ENCODE measurements at places on chromosomes 13 and 19.
A peak's percentile ranks its signal among the peaks of the same experiment; 100 is the strongest.

DNA sequence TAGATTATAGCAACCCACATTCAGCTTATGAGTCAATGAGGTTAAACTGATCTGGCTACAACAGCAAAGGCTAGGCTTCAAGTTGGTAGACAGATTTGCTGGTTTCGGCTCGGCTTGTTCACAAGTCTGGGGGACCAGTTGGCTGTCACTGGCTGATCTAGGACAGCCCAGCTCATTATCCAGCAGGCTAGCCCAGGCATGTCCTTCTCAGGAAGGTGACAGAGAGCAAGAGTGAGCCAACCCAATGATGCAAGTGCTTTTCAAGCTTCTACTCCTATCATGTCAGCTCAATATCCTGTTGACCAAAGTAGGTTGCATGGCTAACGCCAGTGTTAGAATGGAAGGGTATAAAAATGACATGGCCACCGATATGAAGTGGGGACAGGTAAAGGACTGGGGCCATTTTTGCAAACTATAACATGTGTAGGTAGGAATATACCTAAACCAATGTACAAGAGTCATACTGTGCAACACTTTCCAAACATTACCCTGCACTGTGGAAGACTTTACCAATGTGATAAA is 220.9 kb upstream of the SOX21 start:
- no peak for DNase-seq

- no peak for DNase-seq
Measured at GRCh38 chr19:50972795-50973376, 3.5 kb upstream of the KLK6 start.

- DNase-seq: no peak
Measured at GRCh38 chr13:98978280-98978679, 416 bp upstream of the DOCK9 start.

DNA sequence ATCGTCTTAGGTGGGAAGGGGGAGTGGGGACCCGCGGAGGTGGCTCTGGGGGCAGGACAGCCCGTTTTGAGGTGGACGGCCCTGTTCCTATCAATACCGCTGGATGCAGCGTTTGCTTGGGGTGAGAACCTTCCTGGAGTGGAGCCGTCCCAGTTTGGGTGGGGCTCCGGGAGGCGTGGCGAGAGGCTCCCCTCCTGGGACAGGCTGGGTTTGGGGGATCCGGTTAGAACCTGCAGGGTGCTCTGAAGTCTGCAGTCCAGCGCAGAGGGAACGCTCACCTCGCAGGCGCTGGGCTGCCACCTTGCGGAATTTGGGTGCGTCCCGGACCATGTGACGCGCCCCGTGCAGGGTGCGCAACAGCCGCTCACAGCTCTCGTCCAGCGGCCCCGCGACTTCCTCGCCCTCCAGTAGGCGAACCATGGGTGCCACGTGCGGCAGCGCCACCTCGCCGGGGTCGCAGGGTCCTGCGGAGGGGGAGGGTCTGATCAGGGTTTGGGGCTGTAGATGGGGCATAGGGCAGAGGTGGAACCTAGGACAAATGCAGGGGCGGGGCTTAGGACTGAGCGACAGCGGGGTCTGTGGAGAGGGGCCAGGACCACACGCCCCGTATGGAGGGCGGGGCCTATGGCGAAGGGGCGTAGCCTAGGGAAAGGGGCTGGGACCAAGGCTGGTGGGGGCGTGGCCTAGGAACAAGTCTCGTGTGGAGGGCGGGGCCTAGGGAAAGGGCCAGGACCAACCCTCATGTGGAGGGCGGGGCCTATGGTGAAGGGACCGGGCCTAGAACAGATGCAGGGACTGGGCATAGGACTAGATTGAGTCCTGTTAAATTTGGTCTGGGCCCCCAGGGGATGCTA is 13.8 kb downstream of the SH2D3A start:
- DNase-seq: peak; percentile 80

GRCh38 chr13:27168906-27169657 is 2.5 kb downstream of the USP12 start:
- no peak for DNase-seq

DNA sequence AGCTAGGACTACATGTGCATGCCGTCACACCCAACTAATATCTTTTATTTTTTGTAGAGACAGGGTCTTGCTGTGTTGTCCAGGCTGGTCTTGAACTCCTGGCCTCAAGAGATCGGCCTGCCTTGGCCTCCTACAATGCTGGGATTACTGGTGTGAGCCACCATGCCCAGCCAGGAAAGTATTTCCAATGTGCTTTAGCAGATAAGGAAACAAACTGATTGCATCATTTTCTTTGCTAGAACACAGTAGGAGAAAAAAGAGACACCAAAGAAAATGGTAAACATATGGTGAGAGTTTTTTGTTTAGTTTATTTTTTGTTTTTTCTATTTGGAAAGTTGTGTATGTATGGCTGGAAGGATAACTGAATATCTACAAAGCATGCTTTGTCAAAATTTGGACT is 46.9 kb upstream of the AKAP11 start:
- DNase-seq: no peak

DNA sequence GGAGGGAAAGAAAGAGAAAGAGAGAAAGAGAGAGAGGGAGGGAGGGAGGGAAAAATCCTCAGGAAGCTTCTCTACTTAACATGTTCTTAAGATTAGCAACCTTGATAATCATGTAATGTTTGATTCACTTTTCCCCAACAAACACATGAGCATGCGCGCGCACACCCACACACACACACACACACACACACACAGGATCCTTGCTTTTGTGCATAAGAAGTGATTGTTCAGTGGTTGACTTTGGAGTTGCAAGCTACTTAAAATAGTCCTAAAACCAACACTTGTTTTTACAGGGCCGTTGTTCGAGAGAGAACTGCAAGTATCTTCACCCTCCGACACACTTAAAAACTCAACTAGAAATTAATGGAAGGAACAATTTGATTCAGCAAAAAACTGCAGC is 100.0 kb upstream of the RAP2A start:
- no peak for DNase-seq

- DNase-seq: no peak
Measured at GRCh38 chr13:64248371-64249065, 2832.9 kb upstream of the PCDH20 start.

- no peak for DNase-seq
Measured at GRCh38 chr19:53875602-53876325, 6.2 kb upstream of the PRKCG start.

- no peak for DNase-seq
Measured at GRCh38 chr13:41188584-41188983, 5.8 kb downstream of the KBTBD7 start.

GRCh38 chr19:18423258-18424020 is 4.2 kb downstream of the SSBP4 start:
- DNase-seq: no peak

DNA sequence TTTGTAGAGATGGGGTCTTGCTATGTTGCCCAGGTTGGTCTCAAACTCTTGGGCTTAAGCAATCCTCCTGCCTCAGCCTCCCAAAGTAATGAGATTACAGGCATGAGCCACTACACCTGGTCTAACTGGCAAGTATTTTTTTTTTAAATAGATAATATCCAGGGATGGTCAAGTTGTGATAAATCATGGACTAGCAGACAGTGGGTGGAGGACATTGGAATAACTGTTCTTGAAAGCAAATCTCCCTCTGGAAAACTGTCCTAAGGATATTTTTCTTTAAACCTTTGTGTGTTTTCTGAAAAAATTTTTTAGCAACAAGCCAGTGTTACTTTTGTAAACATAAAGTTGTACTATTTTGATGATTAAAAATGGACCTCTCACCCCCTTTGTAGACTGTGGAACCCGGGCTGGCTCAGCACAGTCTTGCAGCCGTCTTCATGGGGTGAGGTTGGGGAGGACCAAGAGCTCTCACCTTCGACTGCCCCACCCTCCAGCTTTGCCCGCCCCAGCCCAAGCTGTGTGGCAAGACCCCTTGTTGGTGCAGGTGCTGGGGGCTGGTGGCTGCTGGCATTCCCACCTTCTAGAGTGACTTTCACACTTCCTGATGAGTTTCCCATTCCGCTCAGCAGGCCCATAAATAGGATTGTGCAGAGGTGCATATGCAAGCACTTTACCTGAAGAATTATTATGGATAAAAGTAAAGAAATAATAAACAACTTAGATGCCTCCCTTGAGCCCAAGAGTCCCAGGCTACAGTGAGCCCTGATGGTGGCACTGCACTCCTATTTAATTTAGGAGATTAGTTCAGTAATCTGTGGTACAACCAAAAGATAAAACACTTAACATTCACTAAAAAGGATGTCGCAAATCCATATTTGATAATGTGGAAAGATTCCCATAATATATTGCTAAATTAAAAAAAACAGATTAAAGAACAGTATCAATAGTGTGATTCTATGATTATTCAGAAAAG is 107.3 kb downstream of the GADD45B start:
- DNase-seq: no peak

DNA sequence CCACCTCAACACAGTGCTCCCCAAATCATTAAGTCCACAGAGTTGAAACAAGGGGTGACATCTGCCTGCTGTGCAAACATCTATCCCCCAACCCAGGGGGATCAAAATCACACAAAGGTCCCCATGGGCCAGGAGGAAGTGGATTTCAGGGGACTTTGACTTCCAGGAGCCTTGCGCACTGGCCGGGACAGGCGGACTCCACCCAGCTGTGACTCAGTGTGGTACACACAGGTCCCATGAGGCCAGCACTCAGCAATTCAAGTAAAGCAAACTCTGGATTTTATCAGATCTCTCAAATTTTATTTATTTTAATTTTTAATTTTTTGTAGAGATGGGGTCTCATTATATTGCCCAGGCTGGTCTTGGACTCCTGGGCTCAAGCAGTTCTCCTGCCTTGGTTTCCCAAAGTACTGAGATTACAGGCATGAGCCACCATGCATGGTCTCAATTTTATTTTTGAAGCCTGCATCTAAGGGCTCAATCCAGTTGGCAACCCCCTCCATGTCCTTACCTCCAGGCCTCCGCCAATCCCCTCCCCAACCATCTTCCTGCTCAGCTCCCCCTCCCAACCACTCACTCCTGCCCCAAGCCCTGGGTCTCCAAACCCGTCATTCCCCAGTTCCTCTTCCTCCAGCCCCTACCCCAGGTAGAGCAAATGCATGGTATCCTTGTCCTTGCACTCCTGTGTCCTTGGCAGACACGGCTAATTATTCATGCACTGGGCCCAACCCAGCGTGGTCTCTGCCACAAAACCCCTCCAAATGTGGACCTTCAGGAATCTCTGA is 18.2 kb downstream of the ARHGAP33 start:
- no peak for DNase-seq

DNA sequence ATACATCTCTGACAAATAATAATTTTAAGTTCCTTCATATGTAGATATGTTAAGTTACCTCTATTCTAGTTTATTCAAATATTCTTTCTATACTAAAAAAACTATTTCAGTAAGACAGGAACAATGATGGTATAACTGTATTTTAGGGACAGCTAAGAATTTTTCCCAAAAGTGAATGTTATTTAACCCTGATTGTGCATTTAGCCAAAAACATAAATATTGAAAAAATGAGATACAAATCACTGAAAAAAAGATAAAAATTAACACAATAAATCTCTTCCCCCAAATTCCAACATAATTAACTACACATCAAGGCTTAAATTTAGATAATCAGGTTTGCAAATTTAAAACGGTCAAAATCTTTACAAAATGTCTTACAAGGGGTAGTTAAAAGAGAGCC is 58.1 kb downstream of the KCNRG start:
- DNase-seq: no peak

GRCh38 chr13:113455384-113455783 is 2.1 kb upstream of the ADPRHL1 start:
- DNase-seq: no peak

GRCh38 chr13:77503398-77503797 is 32.1 kb upstream of the SCEL start:
- no peak for DNase-seq

All from stimulated activated CD4-positive, alpha-beta T cell treated with anti-CD3 and anti-CD28 coated beads, Interleukin-12 subunit alpha, Interleukin-12 subunit beta, amount 100 ng/mL, for 4 hours (primary cell).